Stimulated activated CD4-positive, alpha-beta T cell treated with anti-CD3 and anti-CD28 coated beads, Interleukin-12 subunit alpha, Interleukin-12 subunit beta, amount 100 ng/mL, for 24 hours (primary cell): ENCODE measurements at places on chromosomes 12 and 14.
A peak's percentile ranks its signal among the peaks of the same experiment; 100 is the strongest.

DNA sequence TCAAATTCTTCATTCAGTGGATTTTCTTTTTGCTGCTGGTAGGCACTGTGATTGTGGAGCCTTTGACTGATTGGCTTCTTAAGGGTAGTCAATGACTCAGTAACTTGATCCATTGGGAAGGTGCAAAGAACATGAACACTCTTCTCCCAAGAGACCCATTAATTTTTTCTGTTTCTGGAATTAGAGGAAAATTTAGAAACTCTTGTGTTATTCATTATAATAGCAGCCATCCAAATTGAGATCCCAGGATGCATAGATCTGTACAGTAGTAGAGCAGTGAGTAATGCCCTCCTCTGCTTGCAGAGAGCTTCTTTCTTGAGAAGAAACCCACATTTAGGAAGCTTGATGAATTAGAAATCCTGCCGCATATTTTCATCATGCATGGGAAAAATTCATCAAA is 63.9 kb downstream of the MYRFL start:
- no peak for DNase-seq

DNA sequence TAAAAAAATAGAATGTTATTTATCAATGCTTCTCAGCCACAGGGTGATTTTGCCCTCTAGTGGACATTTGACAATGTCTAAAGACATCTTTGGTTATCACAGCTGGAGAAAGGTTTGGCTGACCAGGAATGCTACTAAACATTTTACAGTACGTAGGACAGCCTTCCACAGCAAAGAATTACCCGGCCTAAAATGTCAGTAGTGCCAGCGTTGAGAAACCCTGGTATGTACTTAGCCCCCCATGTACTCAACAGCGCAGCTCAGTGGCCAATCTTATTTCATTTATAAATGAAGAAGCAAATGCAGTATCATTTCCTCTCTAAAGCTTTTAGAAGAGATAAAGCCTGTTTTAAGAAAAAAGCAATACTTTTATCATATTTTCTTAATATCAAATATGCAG is 5.8 kb downstream of the MARK3 start:
- no peak for DNase-seq

- no peak for DNase-seq
Measured at GRCh38 chr12:59734371-59734770, 138.5 kb downstream of the SLC16A7 start.

DNA sequence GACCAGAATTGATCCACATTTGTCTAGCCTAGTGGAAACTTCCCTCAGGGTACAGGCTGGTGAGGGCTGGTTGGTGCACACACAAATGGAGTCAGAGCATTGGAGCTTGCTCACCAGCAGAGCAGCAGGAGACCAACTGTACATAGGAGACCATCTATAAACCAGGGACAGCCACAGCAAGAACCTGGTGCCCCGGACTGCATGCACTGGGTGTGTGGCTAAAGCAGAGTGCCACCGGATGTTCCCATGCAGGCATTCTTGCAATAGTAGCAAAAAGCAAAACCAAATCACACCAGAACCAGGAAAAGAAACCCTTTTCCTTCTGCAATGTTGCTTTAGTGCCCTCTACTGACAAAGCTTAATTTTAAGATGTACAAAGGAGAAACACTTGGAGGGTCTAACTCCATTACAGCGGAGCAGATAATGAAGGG is 136.4 kb downstream of the MDGA2 start:
- DNase-seq: no peak

- DNase-seq: no peak
Measured at GRCh38 chr14:103232031-103232808, 101.8 kb upstream of the EIF5 start.

DNA sequence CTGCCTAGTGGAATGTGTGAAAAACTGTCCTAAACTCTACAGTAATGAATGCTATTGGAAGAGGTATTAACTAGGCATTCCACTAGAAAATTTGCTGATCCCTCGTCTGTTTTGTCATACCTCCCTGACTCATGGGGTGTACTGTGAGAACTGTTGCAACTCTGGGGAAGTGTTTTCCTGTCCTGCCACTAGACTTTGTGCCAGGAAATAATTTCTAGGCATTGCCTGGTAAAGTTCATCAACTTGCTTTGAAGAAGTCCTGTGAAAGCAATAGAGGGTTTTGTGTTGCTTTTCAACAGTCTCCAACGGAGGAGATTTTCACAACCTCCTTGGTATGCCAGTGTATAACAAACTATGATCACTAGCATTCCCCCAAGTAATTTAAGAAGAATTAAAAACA is 139.9 kb downstream of the AKAP6 start:
- no peak for DNase-seq

- no peak for DNase-seq
Measured at GRCh38 chr14:99915305-99916090, 122.3 kb downstream of the EML1 start.

- DNase-seq: peak; percentile 11
Measured at GRCh38 chr14:89504602-89505313, 87.7 kb upstream of the FOXN3 start.

- no peak for DNase-seq
Measured at GRCh38 chr14:101599234-101599885, 38.1 kb downstream of the DIO3 start.

DNA sequence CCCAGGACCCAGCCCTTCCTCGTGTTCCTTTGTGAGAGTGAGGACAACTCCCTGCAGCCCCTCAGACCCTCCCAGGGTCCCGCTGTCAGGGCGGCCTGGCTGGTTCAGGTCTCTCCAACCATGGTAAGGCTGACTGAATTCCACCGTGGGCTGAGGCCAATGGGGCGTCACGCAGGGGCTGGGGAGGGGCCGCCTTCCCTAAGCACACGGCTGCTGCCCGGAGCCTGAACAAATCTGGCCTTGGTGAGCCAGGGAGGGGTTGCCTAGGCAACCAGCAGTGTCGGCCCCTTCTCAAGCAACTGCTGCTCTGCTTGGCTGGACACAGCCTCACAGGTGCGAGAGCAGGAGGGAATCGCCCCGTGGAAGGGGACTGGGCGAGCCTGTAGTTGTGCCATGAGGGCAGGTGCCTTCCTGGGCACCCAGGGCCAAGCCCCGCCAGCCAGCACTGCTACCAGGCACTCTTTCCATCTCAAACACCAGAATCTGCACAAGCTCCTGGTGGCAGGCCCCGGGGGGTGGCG is 37.0 kb upstream of the GALNT9 start:
- no peak for DNase-seq

- DNase-seq: no peak
Measured at GRCh38 chr14:48967419-48967818, 618.8 kb downstream of the RPS29 start.

GRCh38 chr14:75926431-75927115 is 55.2 kb downstream of the TGFB3 start:
- DNase-seq: no peak

DNA sequence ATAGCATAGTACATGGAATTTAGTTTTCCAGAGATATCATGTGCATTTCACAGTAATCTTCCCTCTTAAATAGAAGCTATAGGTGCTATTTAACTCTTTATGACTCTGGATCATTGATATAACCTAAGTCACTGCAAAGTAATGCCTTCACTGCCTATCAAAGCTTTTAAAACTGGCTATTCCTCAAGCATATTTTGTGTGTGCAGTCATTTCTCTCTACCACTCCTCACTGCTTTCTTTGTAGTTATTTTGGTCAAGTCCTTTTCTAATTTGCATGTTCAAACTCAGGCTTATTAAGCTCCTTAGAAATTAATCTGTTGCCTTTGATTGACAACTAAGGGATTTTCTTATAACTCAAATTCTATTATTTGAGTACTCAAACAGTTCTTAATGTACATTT is 79.4 kb upstream of the PLEKHG7 start:
- no peak for DNase-seq

GRCh38 chr14:59199205-59199604 is 10.7 kb downstream of the DAAM1 start:
- DNase-seq: no peak
